Esophagus squamous epithelium (tissue), 5 donors: ENCODE measurements at places on chromosomes 11 and 22. TPM values are rescaled to one million over a fixed set of nuclear protein-coding genes. Genes with fewer than 3 reads are reported as not detected.

DNA sequence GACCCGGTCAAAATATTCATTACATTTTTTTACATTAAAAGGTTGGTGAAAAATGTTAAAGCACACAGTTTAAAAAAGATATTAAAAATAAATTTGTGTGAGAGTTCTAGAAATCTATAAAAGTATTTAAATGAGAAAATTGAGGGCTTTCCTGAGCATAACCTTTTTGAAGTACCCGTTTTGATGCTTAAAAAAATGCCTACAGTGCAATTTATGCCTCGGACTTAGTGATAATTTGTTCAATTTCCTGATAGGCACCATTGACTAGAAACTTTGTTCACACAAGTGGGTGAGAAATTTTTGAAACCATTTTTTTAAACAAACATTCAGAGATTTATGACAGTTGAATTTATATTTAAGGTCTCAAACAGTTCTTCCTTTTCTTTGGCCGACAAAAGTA, 29.7 kb upstream of the B3GAT1 start:
- no peak for DNase-seq

Gene APLNR
- 0.38 TPM for total RNA-seq

DNA sequence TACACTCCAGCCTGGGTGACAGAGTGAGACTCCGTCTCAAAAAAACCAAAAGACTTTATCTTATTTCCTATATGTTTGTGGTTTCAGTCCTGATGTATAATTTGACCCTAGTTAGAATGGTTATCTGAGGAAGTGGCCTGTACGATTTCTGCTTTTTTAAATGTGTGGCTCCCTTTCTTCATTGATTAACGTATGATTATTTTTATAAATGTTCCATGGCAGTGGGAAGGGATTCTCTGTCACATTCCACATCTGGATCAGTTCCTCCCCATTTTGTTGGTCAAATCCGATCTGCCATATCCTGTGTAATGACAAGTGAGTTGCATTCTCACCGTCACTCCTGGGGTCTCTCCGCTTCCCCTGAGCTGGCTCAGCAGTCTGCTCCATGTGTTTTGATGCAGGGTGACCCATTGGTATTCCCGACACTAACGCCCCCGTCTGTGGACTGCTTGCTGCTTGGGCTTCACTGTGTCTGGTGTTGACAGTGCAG, 20.3 kb downstream of the NEAT1 start:
- DNase-seq = no peak

DNA sequence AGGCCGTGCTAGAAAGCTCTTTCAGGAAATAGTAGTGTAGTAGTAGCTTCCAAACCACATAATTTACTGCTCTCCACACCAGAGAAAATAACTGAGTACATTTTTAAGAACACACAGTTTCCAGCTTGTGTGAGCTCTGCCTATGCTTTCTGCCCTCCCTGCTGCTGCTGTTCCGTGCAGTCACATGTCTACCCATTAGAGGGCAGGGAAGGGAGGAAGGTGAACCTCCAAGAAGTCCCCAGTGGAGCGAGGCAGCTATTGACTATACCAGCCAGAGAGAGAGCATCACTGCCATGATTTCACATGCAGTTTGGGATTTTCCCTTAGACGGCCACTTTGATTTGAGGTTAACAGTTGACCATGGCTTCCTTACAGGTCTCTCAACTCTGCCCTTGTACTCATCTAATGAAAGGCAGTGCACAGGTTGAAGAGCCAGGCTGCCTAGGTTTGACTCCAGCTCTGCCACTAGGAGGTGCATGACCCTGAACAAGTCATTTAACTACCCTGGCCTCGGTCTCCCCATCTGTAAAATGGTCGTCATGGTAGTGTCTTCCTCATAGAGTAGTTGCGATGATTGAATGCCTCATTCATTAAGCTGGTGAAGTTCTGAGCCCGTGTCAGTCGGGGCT, 19.7 kb upstream of the CTTN start:
- no peak for DNase-seq

DNA sequence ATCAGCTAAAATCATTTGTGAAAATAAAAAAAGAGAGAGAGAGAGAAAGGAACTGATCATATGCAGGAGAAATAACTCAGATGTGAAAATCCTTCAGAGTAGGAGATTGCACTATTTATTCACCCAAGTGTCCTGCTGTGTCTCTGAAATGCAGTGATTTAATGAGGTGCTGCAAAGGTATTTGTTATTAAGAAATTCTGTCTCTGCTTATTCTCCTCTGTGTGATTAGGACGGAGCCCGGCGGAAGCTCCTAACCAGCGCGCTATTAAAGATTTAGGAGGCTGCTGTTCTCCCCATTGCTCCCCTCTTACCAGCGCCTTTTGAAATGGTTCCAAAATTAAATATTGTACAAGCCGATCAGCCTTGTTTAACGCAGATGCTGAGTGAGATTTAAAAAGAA, 528.3 kb downstream of the BUD13 start:
- DNase-seq = no peak

DNA sequence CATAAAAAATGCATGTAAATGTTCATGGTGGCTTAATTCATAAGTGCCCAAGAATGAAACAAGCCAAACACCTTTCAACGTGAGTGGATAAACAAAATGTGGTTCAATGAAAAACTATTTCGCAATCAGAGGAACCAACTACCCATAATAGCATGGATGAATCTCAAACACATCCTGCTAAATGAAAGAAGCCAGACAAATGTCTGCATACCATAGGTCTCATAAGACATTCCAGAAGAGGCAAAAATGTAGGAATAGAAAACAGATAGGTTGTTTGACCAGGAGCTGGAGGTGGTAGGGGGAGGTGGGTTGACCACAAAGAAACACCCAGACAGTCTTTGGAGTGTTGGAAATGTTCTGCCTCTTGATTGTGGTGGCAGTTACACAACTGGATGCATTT, 13.2 kb upstream of the OSBPL5 start:
- DNase-seq = no peak

DNA sequence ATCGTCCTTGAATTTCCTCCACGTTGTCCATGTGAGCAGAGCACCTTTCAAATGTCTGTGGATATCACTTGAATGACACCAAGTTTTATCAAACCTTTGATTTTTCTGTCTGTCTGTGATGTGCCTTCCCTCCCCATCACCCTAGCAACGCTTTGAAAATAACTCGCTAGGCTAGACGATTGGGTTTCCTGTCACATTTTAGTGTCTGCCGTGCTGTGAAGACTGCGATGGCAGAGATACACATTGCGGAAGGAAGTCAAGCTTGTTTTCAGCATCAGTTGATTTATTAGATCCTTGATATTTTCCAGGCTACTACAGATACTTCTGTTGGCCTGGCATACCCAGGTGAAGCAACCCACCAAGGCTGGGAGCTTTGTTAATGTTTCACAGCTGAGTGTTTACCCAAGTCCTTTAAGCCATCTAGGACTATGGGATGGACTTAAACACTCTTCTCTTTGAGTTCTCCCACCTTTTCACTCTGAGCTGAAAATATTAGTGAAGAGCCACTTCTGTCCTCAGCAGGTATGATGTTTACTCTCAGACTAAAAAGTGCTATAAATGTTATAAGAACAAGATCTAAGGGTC, 93.6 kb upstream of the CD44 start:
- no peak for DNase-seq

Gene ALDH3B1
- total RNA-seq = 10.7 TPM
